SW480 (cell line): ENCODE measurements at places on chromosomes 11 and 22.

DNA sequence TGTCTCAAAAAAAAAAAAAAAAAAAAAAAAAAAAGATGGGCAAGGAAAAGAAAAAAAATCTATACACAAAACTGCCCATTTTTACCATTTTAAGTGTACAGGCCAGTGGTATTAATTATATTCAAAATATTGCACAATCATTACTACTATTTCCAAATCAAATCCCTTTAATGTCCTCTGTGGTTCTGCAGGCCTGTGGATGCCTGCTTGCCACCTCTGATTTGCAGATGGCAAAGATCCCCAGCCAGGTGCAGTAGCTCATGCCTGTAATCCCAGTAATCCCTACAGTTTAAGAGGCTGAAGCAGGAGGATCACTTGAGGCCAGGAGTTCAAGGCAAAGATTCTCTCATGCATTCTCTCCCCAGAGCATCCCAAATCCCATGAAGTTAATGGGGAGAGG lies 20.2 kb downstream of the RFPL1 start:
- no peak for DNase-seq

DNA sequence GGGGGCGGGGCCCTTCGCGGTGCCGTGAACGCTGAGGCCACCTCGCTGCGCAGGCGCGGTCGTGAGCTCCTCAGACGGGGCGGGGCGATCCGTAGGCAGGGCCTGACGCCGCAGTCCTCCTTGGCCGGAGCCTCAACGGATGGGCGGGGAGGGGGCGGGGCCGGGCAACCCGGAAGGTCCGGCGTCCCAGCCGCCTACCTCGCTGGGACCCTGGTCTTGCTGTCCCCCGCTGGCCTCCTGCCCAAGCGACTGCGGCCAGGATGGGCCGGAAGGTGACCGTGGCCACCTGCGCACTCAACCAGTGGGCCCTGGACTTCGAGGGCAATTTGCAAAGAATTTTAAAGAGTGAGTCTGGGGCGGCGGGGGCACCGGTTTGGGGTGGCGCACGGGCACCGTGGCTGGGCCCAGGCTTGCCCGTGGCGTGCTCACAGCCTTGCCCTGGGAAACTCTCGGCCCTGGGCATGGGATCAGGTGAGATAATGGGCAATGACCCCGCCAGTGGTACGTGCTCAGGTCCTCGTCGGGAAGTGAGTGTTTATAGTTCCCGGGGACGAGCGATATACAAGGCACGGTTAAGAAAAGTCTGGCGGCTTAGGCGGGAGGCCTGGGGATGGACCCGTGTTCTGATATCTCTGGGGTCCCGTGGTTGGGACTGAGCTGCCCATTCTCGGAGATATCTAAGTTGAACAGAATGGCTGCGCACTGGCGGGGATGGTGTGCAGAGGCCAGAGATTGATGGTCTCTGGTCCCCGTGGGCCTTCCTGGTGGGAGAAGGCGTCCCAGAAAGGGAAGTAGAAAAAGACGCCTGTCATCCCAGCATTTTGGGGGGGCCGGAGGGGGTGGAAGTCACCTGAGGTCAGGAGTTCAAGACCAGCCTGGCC lies at the start of gene NADSYN1:
TSS of gene NADSYN1 (plus strand) at position 167 of the 881 bp plus-strand sequence. CDS start at position 261, 94 bp downstream.
- peak; percentile 93 for DNase-seq

DNA sequence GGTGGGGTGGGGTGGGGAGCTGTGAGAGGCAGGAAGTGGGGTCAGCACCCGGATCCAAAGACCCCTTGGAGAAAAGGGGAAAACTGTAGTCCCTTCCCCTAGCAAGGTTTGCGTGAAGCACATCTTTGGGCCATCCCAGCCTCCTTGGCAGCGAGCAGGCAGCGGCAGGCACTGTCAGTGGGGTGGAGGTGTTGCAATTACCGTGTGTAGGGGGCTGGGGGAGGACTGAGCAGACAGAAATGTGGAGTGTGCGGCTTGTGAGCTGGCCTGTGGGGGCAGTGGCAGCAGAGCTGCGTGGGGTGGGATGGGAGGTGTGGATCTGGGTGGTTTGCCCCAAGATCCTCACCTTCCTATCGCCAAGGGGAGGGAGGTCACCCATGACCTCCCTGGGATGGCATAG lies 16.4 kb downstream of the DAGLA start:
- DNase-seq, result no peak

DNA sequence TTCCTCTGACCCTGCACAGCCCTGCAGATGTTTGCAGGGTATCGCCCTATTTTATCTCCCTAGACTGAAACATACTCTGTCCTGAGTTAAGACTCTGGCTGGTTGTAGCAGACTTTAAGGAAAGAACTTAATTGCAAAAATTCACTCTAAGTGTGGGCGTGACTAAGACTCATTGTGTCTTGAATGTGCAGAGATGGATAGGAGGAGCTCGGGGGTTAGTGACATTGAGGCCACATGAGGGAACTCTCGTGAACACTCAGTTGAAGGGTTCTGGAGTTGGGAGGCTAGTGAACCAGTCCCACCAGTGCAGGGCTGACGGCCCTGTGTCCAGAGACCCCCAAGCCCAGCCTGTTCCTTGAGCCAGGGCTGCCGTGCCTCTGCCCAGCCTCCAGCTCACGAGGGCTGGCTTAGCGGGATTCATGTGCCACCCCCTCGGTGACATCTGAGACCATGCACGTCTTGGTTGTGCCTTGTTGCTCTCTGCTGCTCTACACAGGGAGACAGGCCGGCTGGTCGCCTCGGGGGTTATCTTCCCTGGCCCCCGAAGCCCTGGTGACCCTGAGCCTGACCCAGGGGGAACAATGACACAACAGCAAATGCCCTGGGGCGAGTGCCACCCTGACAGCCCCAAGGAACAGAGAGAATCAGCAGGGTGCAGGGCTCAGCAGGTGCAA lies 11.4 kb upstream of the TBX1 start:
- no peak for DNase-seq

GRCh38 chr22:20397498-20397897 lies 3.5 kb downstream of the ZNF74 start:
- DNase-seq, result no peak

DNA sequence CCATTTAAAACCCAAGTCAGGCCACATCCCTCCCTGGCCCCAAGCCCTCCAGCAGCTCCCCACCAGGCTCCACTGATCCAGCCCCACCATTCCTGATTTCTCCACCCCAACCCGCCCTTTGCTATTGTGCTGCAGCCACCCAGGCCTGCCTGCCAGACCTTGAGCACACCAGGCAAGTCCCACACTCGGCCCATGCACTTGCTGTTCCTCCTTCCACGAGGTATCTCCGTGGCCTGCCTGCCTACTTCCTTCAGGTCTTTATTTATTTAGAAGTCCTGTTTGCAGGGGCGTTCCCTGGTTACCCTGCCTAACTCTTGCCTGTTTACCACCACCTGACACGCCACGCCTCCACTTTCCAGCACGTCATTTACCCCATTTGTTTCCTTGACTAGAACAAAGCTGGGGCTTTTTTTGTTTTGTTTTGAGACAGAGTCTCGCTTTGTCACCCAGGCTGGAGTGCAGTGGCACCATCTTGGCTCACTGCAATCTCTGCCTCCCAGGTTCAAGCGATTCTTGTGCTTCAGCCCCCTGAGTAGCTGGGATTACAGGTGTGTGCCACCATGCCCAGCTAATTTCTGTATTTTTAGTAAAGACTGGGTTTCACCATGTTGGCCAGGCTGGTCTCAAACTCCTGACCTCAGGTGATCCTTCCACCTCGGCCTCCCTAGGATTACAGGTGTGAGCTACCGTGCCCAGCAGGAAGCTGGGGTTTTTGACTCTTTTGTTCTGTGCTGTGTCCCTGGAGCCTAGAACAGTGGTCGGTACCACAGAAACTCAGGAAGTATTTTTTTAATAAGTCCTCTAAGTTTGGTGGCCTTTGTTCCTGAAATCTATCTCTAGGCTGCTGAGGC lies 6.7 kb downstream of the CENPM start:
- DNase-seq, result peak; percentile 43

DNA sequence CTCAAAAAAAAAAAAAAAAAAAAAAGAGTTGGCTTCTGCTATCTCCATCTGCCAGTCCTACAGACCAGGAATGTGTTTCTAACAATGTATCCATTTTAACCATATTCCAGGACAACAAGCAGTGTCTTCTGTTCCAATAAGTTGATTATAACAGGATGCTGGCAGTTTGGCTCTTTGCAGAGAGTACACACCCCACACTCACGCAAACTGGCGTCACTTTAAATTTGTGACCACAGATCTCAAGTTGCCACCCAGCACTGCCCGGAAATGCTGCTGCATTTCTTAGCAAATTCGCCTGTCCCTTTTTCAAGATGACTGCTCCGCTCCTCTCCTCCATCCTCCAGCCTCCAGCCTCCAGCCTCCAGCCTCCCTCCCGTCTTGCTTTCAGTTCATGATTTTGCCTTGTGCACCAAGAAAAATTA lies 44.3 kb downstream of the SCGB1A1 start:
- DNase-seq, result no peak

DNA sequence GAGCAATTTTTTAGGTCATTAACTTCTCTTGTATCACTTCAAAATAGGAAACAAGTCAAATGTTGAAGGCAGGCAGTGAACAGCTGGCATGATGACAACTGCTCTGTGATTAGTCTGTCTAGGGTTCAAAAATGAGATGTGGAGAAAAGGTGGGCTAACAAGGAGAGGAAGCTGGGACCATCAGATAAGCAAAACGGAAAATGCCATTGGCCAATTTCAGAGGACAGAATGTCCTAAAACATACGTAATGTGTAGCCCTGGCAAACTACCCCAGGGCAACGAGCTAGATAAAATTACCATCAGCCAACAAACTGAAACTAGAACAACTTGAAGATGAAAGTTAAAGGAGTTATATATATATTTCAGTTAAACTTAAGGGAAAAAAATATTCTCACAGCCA lies 93.2 kb downstream of the RELT start:
- DNase-seq, result no peak

GRCh38 chr11:96116376-96116775 lies 192.5 kb upstream of the MTMR2 start:
- DNase-seq, result no peak

DNA sequence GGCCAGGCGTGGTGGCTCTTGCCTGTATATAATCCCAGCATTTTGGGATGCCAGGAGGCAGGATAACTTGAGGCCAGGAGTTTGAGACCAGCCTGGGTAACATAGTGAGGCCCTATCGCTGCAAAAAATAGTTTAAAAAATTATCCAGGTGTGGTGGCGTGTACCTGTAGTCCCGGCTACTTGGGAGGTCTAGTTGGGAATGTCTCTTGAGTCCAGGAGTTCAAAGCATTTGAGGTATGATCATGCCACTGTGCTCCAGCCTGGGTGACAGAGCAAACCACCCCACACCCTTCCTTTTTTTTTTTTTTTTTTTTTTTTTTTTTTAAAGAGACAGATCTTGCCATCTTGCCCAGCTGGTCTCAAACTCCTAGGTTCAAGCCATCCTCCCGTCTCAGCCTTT lies 16.8 kb downstream of the CBL start:
- DNase-seq, result no peak

DNA sequence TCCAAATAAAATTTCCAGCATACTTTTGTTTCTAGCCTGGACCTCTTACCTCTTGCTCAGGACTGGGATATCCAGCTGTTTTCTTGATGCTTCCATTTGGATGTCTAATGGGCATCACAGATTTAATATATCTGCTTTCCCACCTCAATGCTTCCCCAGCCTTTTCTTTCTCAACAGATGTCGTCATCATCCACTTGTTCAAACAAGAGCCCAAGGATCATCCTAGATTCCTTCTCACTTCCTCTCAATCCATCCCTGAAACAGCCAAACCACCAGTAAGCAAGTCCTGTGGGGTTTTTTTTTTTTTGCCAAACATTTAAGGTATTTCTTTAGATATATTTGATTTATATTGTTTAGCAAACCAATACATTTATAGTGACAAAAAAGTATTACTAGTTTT lies 12.5 kb downstream of the THY1 start:
- DNase-seq, result no peak

DNA sequence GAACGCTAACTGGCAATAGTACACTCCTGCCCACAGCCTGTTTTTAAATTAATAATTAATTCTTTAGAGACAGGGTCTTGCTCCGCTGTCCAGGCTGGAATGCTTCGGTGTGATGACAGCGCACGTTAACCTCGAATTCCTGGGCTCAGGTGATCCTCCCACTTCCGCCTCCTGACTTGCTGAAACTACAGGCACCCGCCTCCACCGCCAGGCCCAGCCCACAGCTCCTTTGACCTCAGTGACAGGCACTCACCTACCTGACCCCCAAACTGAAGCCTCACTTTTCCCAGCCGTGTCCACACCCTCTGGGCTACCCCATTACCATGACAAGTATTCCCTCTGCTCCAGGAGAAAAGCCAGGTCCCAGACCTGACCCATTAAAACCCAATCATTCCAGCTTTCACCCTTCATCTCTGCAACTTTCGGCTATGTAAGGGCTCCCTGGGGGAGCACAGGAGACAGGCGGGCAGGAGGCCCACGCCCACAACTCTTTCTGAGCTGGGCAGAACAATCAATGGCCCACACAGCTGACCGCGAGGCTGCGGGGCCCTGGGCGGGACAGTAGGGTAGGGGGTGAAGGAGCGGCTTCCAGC lies 730 bp downstream of the LMNTD2 start:
- peak; percentile 73 for DNase-seq

DNA sequence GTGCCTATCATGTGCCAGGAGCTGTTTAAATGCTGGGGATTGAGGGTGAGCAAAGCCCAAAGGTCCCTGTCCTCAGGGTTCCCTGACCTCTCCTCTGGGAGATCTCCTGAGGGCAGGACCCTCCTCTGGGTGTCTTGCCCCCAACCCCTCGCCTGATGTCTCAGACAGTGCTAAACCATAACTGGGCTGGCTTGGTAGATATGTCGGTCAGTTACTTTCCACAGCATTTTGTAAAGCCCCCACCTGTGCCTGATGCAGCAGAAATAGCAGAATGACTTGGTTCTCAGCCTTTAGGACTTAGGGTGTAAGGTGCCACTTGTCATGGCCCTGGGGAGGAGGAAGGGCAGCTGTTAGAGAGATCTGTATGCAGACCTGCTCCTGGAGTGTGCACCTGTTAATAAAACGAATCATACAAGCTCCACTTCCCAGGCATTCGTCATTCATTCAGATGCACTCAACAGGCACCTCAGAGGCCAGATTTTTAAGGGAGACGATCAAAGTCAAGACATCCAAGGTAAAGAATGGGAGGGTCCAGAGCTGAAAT lies 88.1 kb downstream of the TP53I11 start:
- DNase-seq, result peak; percentile 44

DNA sequence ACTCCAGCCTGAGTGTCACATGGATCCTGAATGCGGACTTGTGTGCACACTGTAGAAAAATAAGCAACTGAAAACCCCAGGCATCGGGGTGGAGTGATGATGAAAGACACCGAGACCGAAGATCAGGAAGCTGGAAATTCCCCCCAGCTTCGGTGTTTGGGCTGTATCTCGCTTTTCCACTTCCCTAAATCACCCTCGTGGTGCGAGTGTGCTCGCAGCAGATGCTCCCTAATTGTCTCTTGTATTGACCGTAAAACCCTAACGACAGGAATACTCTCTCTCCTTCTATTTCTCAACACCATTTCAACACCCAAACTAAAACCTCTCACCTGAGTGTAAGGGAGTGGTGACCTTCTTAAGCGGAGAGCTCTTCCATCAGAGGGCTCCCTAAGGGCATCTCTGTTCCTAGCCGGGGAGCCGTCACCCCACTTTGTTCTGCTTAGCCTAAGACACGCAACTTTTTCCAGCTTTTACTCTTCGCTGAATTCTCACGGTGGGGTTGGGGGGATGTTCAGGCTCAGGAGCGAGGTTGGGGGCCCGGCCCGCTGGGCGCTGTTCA lies 635 bp upstream of the GRK3 start:
- peak; percentile 25 for DNase-seq

- DNase-seq, result peak; percentile 54
These were observed 17.3 kb downstream of the RPUSD4 start for GRCh38 chr11:126194121-126194543.

GRCh38 chr22:36659762-36660509 lies 43.6 kb downstream of the CACNG2 start:
- DNase-seq, result peak; percentile 85
